ENCODE measurements at places on chromosomes 6 and 20. TPM values are rescaled to one million over a fixed set of nuclear protein-coding genes. Genes with fewer than 3 reads are reported as not detected.

The SLC18B1 gene
- 7.5 TPM for total RNA-seq

The CNBD2 gene
- total RNA-seq = 2.0 TPM

The MOCS1 gene
- 12.2 TPM for total RNA-seq

The VGLL2 gene
- total RNA-seq = not detected

The HLA-C gene
- 479 TPM for total RNA-seq

The IL20RA gene
- 1.2 TPM for total RNA-seq

The UNC5CL gene
- total RNA-seq = not detected

The CDH4 gene
- total RNA-seq = 13.8 TPM

The YIPF3 gene
- 164 TPM for total RNA-seq

The ULBP3 gene
- 10.7 TPM for total RNA-seq

The DST gene
- 127 TPM for total RNA-seq

The SRPK1 gene
- total RNA-seq = 46.1 TPM

Measured in myometrial cell (primary cell).